ENCODE measurements at places on chromosomes 1 and 21.

DNA sequence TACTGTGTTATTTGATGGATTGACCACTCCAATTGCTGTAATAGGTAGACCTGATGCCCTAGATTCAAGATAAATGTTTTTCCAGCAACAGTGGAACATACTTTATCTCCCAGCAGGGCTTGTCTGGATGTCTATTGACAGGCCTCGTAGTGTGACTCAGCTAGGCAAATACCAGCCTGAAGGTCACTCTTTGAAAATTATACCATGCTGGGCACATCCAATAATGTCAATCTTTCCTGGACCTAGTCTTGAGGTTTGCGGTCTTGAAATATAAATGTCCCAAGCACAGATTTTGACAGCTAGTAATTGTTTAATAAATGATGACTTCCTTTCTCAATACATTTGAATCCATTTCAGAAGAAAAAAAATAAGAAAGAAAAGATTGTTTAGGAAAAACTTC lies 1138.0 kb upstream of the TMPRSS15 start:
- no peak for DNase-seq

- no peak for DNase-seq
Measured at GRCh38 chr1:154865442-154866256, 4.4 kb downstream of the KCNN3 start.

DNA sequence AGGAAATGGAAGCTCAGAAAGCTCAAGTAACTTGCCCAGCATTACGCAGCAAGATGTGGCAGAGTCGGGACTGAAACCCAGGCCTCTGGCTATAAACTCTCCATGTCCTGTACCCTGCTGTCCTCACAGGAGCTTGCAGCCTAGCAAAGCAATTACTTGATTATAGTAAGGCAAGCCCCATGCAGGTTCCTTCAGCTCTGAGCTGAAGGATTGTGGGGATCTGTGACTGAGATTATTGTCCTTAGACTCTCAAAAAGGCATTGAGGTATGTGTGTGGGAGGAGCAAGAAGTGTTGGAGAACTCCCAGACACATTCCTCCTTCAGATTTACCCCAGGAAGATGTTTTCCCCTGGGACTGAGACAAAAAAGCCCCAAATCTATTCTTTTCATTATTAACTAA lies 124.0 kb upstream of the SPATA6 start:
- no peak for DNase-seq

- no peak for DNase-seq
Measured at GRCh38 chr21:38486706-38487105, 11.6 kb downstream of the ERG start.

DNA sequence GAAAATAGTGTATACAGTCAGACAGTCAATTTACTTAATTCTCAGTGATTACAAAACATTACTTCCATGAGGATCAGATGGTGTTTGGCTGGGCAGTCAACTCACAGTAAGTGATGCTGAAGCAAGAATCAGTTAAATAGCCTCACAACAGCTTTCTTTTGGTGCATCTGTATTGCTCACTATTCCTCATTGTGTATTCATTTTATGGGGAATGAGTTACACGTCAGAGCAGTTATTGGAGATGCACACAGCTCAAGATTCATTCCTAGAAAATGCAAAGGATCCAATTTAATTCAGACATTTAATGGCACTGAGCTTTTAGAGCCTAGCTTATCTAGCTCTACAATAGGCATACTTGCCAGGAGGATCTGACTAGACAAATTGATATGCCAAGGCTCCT lies 150.6 kb downstream of the HS2ST1 start:
- DNase-seq, result no peak

DNA sequence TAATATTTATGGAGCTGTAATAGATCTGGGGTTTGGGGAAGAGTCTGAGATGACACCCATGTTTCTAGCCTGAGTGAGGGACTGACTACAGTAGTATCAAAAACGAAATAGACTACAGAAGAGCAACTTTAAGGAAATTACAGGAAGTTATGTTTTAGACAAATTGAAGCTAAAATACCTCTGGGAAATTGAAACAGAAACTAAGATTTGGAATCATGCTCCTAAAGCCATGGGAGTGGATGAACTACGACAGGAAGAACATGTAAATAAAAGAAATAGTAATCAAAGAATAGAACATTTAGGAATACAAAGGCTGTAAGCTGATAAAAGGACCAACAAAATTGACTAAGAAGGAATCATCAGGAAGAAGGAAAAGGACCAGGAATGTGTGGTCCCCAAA lies 68.9 kb downstream of the KIAA0319L start:
- no peak for DNase-seq

- no peak for DNase-seq
Measured at GRCh38 chr1:29800120-29800519, 563.8 kb downstream of the PTPRU start.

GRCh38 chr1:17562375-17562774 lies 22.9 kb downstream of the ARHGEF10L start:
- no peak for DNase-seq

DNA sequence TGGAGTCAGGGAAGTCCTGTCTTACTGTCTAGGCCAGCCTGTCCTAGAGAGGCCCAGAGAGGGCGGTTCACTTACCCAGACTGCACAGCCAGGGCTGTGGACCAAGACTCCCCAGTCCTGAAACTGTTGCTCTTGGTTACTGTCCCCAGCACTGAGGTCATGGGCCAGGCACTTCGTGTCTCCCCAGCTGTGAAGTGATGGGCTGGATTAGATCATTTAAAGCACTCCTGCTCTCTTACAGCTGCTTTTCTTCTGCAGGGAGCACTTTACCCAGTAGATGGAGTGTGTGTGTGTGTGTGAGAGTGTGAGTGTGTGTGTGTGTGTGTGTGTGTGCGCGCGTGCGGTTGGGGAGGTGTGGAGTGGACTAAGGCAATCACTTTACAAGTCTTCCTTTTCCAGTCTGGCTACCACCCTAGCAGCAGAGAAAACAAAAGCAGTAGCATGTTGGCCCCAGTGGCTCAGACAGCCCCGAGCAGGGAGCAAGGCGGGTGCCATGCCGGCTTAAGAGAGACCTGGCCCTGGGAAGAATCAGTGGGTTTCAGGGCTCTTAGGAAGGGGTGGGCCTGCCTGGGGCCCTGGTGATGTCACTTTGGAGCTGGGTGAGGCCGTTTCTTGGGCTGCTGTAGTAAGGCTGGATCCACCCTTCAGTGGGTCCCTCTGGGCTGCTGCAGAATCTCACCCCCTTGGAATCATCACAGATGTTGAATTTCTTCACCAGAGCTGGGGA lies 2.4 kb downstream of the SPSB1 start:
- peak; percentile 45 for DNase-seq

DNA sequence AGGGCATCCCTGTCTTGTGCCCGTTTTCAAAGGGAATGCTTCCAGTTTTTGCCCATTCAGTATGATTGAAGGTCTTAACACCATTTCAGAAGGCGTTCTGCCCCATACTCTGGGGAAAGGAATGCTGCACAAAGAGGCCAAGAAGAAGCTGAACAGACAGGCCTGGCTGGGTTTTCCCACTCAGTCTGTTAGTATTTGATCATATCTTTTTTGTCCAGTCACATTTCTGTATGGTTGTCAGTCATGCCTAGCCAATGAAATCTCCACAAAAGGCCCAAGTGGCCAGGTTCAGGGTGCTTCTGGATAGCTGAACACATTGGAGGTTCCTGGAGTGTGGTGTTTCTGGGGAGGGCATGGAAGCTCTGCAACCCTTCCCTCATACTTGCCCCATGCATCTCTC lies 72.1 kb downstream of the NEK7 start:
- DNase-seq, result no peak

DNA sequence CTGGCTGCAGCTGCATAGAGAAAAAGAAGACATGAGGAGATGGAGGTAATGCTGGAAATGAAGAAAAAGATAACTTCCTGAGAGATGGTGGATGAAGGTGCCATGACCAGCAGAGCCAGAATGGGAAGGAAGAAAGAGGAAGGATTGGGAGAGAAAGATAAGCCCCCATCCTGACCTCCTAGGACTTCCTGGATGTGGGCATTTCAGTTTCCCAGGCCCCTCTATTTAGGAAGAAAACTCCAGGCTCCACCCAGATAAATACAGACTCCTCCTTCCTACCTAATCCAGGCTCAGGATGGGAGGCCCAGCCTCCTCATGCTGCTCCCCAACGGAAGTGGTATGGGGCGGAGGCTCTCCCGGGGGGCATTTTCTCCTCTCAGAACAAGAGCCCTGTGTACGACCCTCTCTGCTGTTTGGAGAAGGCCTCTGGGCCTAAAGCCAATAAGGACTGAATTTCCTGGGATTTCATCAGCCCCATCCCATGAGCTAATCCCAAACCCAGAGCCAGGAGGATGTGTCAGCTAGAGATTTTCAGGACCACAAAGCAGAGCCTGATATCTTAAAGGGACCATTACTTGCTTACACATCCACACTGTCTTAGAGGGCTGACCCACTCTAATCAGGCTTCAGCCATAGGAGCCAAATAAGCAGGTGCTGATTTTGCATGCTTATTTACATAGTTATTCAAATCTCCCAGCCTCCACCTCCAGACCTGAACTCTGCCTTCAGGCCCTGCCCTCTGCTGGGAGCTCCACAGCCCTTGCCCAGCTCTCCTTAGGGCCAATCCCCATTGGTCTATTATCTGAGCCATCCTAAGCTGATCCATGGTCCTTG lies 5.1 kb upstream of the ARHGEF2 start:
- DNase-seq, result peak; percentile 88

- DNase-seq, result no peak
Measured at GRCh38 chr1:24212376-24212775, 25.3 kb upstream of the IFNLR1 start.

DNA sequence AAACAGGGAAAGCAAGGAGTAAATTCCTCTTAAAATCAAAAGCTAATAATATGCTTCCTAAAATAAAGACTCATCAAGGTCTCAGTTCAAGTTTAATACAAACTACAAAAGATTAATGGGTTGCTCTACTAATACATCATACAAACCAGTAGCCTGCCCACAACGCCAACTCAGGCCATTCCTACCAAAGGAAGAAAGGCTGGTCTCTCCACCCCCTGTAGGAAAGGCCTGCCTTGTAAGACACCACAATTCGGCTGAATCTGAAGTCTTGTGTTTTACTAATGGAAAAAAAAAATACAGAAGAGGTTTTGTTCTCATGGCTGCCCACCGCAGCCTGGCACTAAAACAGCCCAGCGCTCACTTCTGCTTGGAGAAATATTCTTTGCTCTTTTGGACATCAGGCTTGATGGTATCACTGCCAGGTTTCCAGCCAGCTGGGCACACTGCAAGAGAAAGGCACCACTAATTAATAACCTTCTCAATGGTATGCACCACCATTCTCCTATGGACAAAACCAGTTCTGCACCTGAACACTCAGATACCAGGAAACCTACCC lies 10.6 kb downstream of the PRDX1 start:
- no peak for DNase-seq

DNA sequence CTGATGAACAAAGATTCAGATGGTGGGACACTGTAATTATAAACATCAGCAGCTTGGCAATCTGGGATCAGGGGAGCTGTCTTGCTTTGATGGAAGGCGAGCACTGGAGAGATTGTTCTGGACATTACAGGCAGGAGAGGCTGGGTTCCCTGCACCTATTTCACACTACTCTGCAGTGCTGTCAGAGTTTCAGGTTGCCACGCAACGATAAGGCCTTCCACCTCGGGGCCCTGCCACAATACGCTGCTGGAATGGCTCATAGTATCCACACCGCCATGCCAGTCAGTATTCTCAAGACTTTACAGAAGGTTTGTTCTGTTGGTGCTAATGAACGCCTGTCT lies 96.8 kb downstream of the GLIS1 start:
- no peak for DNase-seq

- DNase-seq, result no peak
Measured at GRCh38 chr1:226601456-226601855, 52.9 kb downstream of the STUM start.

DNA sequence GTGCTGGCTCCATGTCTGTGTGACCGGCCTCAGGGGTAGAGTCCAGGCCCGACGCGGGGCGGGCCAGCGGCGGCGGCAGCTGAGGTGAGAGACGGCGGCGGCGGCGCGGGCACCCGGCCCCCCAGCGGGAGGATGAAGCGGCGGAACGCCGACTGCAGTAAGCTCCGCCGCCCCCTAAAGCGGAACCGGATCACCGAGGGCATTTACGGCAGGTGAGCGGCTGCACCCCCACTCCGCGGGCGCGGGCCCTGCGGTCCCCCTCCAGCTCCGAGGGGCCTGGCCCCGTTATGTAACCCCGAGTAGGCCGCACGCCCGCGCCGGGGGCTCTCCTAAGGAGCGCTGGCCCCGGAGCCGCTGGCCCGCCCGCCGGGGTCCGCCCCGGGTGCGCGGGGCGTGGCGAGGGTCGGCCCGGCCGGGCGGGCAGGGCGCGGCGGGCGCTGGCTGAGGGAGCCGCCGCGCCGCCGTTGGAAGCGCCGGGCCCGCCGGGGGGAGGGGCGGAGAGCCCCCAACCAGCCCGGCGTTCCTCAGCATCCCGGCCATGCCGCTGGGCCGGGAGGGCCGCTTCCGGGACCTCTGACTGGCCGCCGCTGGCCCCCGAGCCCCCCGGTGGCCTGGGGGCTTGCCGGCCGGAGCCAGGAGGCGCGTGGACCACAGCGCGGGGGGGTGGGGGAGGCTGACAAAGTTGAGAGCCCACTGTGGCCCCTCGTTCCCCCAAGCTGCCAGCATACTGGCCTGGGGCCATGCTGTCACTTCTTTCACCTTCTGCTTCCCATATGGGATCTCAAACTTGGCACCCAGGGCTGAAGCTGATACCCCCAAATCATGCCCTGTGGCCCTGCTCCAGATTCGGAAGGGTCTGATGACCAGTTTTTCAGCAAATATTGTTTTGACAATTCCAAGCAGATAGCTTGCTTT lies 527 bp downstream of the MACO1 start:
- DNase-seq, result no peak

- no peak for DNase-seq
Measured at GRCh38 chr21:36743446-36743845, 44.5 kb downstream of the SIM2 start.

DNA sequence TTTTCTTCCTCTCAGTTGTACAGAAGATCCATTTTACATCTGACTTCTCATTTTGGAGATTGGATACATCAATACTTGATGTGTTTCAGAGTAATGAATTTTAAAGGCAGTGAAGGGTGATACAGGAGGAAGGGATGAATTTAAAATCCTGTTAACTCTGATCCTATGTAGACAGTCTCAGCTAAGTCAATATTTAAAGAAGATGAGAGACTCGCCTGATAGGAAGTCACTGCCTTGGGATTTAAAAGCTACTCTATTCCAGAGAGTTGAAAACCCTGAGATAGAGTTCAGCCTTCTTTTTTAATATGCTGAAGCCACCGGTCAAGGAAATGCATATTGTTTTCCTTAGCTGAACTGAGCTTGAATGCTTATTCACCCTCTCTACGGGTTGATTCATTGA lies 42.7 kb downstream of the HUNK start:
- DNase-seq, result no peak

DNA sequence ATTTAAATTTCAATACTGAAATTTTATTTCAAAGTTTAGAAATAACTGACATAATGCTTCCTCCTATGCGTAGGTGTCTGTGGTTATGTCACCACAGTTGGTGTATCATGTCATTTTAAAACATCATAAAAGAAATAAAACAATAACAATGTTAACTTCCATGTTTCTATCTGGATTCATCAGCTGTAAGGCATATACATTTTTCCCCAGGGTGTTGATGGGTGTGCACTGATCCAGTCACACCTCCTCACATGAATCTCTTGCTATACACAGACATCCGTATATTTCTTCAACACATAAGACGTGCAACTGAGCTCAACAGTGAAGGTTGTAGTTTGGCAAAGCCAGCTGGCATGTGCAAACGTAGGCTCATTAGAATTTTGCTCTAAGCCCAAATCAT lies 6.2 kb downstream of the KCNA3 start:
- no peak for DNase-seq

Data from brain microvascular endothelial cell (primary cell).